ENCODE measurements at places on chromosomes 3 and 15. TPM values are rescaled to one million over a fixed set of nuclear protein-coding genes. Genes with fewer than 3 reads are reported as not detected.

The DOCK3 gene
- total RNA-seq = under 0.01 TPM

The DPPA2 gene
- not detected for total RNA-seq

The KLF15 gene
- 3.4 TPM for total RNA-seq

The IREB2 gene
- total RNA-seq = 17.8 TPM

The BMF gene
- total RNA-seq = 1.00 TPM

The PHLDB2 gene
- total RNA-seq = 110 TPM

The UTS2B gene
- total RNA-seq = not detected

The SPESP1 gene
- 4.9 TPM for total RNA-seq

The RAB5A gene
- 96.0 TPM for total RNA-seq

The GHRL gene
- not detected for total RNA-seq

The SCAANT1 gene
- total RNA-seq = not detected

The LRRIQ4 gene
- not detected for total RNA-seq

The AGTR1 gene
- total RNA-seq = not detected

The SAMMSON gene
- total RNA-seq = not detected

The DALRD3 gene
- total RNA-seq = 30.0 TPM

The MLF1 gene
- total RNA-seq = 8.9 TPM

The TOMM70 gene
- total RNA-seq = 59.5 TPM

The PEX5L gene
- under 0.01 TPM for total RNA-seq

The VEPH1 gene
- total RNA-seq = 0.43 TPM

The LRRC31 gene
- total RNA-seq = not detected

The CSTA gene
- total RNA-seq = 450 TPM

The COL7A1 gene
- total RNA-seq = 420 TPM

All from nasal cavity respiratory epithelium epithelial cell of viscerocranial mucosa (primary cell).